ENCODE measurements at places on chromosomes 7 and 10.

DNA sequence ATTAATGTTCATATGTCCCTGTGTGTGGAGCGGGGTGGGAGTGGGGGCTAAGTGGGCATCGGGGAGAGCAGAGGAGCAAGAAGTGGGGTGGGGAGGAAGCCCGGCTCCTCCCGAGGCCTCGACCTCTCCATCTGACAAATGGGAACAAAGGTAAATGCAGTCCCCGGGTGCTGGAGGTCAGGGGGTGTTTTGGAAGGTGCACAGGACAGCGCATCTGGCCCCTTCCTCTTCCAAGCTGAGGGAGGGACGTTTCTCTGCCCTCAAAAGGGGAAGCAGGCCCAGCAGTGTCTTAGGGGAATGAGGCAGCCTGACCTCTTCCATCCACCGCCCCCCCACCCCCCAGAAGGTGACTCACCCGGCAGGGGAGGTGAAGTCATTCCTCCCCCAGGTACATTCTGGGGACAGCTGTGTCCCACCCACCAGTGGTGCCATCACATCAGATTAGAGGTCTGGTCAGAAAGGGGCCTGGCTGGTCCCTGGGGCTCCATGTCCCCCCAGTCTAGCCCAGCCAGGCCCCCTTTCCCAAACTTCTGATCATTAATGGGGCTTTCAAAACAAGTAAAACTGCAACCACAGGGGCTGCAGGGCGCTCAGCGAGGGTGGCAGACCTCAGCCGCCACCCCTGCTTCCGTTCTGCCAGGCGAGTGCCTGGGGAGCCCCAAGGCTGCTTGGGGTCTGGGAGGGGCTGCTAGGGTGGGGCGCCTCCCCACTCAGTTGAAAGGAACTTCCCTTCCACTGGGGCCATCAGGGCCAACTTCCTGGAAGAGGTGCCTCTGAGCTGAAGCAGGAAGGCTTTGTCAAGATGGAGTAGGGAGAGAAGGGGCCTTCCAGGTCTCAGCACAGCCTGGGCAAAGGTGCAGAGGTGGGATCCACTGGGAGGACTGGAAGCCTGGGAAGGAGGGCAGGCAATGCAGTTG is 10.8 kb downstream of the LFNG start:
- DNase-seq, result peak; percentile 91

DNA sequence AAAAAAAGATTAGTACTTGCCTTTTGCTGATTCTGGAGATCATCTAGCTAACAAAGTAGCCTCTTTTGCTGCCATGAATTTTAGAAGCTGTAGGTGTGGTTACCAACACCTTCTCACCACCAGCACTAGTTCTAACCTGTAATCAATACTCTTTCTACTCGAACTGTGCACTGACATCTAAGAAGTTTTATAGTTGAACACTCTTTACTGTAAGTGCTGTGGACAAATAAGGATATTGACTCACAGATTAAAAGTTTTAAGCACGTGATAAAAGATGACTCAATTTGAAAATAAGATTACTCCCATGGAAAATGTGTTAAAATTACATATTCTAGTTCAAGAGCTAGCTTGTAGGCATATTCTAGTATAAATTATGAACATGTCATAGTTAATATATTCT is 89.9 kb downstream of the REEP3 start:
- no peak for DNase-seq

DNA sequence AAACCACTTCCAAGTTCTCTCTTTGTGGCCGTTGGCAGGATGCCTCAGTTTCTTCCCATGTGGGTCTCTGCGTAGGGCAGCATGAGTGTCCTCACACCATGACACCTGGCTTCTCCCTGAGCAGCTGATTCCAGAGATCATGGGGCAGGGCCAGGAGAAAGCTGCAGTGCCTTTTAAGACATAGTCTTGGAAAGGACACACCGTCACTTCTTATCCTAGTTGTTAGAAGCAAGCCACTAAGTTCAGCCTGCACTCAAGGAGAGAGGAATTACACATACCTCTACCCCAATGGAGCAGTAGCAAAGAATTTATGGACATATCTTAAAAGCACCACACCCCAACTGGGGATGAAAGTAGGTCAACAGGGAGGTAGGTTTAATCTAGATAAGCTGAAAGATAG is 16.4 kb downstream of the NODAL start:
- no peak for DNase-seq

DNA sequence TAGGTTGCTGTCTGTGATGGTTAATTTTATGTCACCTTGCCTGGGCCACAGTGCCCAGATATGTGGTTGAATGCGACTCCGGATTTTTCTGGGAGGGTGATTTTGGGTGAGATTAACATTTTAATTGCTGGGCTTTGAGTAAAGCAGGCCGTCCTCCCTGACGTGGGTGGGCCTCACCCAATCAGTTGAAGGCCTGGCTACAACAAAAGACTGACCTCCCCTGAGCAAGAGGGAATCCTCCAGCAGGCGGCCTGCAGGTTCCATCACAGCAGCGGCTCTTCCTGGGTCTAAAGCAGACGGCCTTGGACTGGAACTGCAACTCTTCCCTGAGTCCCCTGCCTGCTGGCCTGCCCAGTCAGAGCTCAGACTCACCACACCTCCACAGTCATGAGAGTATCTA is 114.2 kb downstream of the SFMBT2 start:
- DNase-seq, result no peak

- DNase-seq, result no peak
Measured at GRCh38 chr10:126906704-126907422, 1.6 kb downstream of the DOCK1 start.

GRCh38 chr10:72170263-72170662 is 45.5 kb upstream of the ANAPC16 start:
- no peak for DNase-seq
